H4 (cell line): ENCODE measurements at places on chromosomes 6 and 20. TPM values are rescaled to one million over a fixed set of nuclear protein-coding genes. Genes with fewer than 3 reads are reported as not detected.

- no peak for DNase-seq
These were observed 39.3 kb downstream of the ATXN1 start for GRCh38 chr6:16721977-16722376.

DNA sequence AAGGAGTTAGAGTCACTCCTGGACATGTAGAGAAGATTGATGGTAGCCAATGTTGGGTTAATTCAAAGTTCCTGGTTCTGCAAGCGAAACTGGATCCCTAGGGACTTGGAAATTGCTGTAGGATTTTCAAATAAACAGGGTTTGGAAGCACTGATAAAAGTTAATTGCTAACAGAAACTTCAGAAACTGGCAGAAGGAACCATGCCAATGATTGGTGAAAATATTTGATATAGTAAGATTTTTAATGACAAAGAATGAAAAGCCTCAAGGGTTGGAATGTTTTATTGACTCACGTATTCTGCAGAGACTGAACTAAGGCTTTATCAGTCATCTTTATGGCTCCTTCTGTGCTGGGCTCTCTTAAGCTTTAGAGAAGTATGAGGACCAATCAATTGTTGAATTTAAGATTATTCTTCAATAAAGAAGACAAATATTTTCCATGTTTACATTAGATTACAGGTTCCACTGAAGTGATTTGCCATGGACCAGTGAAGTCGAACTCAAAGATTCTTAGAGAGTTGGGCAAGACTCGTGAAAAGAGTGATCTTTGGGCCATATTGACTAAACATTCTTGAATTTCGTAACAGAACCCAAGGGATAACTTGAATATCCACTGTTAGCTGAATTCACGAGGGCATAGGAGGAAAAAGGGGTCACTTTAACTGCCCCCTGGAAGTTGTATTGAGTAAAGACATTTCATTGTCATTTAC is 371.4 kb downstream of the HDGFL1 start:
- no peak for DNase-seq

GRCh38 chr6:62441182-62441581 is 155.2 kb upstream of the KHDRBS2 start:
- no peak for DNase-seq

DNA sequence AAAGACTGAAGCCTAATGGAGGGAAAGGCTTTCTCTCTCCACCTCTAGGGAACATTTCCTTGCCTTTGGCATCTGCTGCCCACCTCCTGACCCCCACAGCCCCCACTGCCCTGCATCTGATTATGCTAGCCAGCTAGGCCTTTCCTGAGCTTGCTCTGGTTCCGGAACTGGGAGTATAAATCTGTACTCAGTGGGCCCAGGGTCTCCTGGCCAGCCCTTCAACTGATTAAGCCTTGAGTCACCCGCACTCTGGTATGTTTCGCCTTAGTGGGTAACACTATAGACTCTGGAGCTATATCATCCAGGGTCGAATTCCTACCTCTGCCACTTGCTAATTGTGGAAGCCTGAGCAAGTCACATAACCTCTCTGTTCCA is 45.6 kb upstream of the RIPOR2 start:
- no peak for DNase-seq

- no peak for DNase-seq
These were observed 195.1 kb downstream of the PRKN start for GRCh38 chr6:162532283-162533008.

DDRGK1 gene
- 37.1 and 46.2 TPM in 2 replicates for total RNA-seq

GRIK2 gene
- 1.4 and 2.9 TPM in 2 replicates for total RNA-seq

COL20A1 gene
- 0.27 TPM in 1 of 2 replicates, not detected in the other for total RNA-seq

BNIP5 gene
- total RNA-seq, result not detected in 2 replicates

DNA sequence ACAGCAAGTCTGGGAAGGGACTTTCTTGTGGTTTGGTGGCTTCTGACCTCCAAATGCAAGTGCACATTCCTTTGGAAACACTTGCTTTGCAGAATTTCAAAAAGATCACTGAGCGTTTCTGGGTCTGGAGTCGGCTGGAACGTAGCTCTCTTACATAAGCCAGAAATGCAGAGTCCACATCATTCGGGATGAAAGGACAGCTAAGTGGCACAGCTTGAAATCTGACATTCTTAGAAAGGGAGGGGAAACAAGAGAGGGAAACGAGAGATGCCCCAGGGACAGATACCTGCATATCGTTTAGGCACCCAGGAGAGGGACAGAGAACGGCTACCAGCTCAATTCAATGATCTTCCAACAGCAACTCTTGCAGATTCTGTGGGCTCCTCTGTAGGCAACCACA is 118.7 kb downstream of the NFATC2 start:
- DNase-seq, result no peak

DNA sequence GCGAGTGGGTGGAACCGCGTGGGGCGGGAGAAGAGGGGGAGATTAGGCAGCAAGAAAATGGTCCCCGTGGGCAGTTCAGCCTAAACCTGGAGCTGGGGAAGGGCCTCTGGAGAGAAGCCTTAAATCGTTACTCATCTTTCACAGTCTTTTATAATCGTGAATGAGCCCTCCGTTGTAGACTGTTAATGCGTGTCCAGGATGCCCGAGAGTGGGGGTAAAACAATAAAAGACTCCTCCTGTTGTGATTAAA is 11.0 kb upstream of the ELOVL5 start:
- DNase-seq, result no peak

OPRL1 gene
- total RNA-seq, result 0.23 and 0.97 TPM in 2 replicates

MATN4 gene
- total RNA-seq, result not detected in 2 replicates

GRCh38 chr6:119957195-119957594 is 607.6 kb upstream of the MAN1A1 start:
- DNase-seq, result no peak

DNA sequence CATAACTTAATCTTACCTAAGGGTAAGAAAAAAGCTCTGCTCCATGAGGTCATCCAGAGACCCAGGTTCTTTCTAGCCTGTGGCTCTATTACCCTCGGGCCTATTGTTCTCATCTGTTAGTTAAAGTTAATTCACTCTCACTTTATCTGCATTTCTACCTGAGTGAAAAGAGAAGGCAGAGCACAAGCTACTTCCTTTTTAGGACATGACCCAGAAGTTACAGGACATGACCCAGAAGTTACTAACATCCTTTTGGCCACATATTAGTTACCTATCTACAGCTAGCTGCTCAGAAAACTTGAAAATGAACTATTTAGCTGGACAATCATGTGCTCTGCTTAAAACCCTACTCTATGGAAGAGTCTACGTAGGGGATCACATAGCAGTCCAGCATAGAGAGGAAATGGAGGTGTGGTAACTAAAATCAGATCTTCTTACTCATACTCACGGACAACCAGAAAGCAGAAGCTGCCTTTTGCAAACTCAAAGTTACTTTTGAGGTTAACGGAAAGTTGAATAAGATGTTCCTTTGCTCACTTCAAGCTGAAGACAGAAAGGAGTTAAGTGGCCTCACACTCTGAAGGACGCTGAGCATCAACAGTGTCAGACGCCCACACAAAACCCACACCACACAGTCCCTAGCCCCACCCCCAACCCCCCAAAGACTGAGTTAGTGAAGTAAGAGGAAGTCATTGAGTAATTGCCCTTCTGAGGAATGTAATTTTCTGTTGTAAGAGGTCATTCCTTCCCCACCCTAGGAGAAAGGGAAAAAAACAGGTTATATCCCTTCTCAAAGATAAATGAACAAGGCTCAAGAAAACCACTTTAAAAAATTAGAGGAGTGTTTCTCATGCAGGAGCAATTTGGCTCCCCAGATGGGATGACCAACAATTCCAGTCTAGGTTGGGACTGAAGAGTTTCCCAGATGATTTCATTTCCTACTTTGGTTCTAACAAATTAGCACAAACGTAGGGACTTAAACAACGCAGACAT is 45.9 kb upstream of the TAB2 start:
- no peak for DNase-seq
